ENCODE measurements at places on chromosomes 3 and 15. TPM values are rescaled to one million over a fixed set of nuclear protein-coding genes. Genes with fewer than 3 reads are reported as not detected.

The POTEB gene
- not detected for total RNA-seq

The ACTC1 gene
- total RNA-seq = not detected

The TAGLN3 gene
- total RNA-seq = 0.77 TPM

The TOP2B gene
- 53.6 TPM for total RNA-seq

The CIP2A gene
- total RNA-seq = 0.79 TPM

Data from bronchial epithelial cell (primary cell).